ENCODE measurements at places on chromosomes 12 and 14.

DNA sequence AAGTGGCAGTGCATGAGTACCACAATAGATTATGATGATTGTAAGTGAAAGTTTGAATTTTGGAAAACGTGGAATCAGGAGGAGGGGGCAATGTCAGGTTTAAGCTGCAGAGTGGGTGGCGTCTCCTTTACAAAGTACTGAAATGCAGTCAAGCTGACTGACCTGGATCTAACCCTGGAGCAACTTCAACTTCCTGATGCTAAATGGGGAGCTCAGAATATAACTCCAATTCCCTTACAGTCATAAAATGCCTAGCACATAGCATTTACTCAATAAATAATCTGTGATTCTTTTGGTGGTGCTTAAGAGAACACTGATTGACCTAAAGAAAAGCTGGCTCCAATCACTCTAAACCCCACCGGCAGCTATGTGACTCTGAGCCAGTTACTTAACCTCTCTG lies 38.5 kb downstream of the CCDC60 start:
- DNase-seq = no peak

GRCh38 chr12:31238764-31239387 lies 87.1 kb downstream of the SINHCAF start:
- peak; percentile 72 for DNase-seq

DNA sequence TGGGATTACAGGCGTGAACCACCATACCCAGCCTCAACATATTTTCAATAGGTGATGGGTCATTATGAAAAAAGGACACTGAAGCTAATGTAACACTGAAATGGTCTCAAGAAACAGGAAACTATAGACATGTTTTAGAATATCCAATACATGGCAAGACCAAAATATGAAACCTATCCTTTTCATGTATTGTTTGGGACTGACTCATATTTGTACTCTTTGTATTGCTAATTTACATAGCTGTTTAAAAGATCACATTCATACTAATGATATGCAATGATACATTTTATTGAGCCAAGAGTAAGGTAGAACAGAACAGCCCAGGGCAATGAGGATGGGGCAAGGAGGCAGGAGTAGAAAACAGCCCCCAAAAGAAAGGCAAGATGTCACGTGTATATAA lies 32.6 kb downstream of the RESF1 start:
- no peak for DNase-seq

- no peak for DNase-seq
Measured at GRCh38 chr12:110556705-110557104, 26.4 kb downstream of the PPTC7 start.

Measured in choroid plexus epithelial cell (primary cell).